ENCODE measurements at places on chromosomes 3 and 15.

- H3K4me3 ChIP-seq = no peak overlapping the region
- H3K36me3 ChIP-seq = peaks cover 2% of the 10 kb centered on the region
- no peaks in the 10 kb centered on the region for H3K27me3 ChIP-seq
- DNase-seq = no peak
- no peak overlapping the region for H3K27ac ChIP-seq
Observed at GRCh38 chr3:60333710-60334109, 917.5 kb downstream of the FHIT start.

- H3K4me3 ChIP-seq = no peak overlapping the region
- H3K4me1 ChIP-seq = peaks cover 15% of the 10 kb centered on the region
- H3K36me3 ChIP-seq = no peaks in the 10 kb centered on the region
- H3K27me3 ChIP-seq = peaks cover 2% of the 10 kb centered on the region
Observed at GRCh38 chr3:138062626-138063025, 52.7 kb downstream of the CLDN18 start.

DNA sequence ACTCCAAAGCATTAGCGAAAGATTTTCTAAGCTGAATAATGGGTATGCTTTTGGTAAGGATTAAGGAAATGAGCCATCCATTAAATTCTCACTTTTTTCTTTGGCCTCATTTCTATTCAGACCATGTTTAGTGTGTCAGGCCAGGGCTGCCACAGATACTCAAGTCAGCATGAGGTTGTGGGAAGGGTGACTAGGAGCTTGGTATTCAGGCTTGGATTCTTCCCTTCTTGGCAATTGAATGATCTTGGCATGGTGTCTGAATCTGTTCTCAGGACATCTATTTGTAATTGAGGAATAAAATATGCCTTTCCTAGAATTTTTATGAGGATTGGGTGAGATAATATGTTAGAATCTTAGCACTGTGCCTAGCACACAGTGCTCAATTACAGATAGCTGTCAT, 11.2 kb downstream of the CCNB2 start:
- H3K4me3 ChIP-seq = no peak overlapping the region
- no peaks in the 10 kb centered on the region for H3K27me3 ChIP-seq
- H3K4me1 ChIP-seq = peaks cover under 1% of the 10 kb centered on the region
- no peak overlapping the region for H3K27ac ChIP-seq

DNA sequence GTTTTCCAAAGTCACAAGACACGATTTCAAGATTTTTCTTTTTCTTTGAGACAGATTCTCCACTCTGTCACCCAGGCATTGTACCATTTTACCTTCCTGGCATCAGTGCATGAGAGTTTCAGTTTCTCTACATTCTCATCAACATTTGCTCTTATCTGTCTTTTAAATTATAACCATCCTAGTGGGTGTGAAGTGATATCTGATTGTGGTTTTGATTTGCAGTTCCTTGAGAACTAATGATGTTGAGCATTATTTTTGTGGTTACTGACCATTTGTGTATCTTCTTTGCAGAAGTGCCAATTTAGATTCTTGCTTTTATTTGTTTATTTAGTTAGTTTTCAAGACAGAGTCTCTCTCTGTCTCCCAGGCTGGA, 41.2 kb downstream of the ADIPOQ start:
- peaks cover 2% of the 10 kb centered on the region for H3K36me3 ChIP-seq
- H3K4me3 ChIP-seq = no peak overlapping the region
- peaks cover 43% of the 10 kb centered on the region for H3K4me1 ChIP-seq
- peaks cover 4% of the 10 kb centered on the region for H3K27me3 ChIP-seq
- peak overlapping the region; percentile 5 for H3K27ac ChIP-seq

GRCh38 chr15:41408234-41408641, 5.9 kb upstream of the NDUFAF1 start:
- peaks cover 11% of the 10 kb centered on the region for H3K4me1 ChIP-seq
- DNase-seq = no peak
- H3K27me3 ChIP-seq = no peaks in the 10 kb centered on the region
- H3K27ac ChIP-seq = no peak overlapping the region
